ENCODE measurements at places on chromosomes 4 and X.

GRCh38 chr4:56289934-56290333, 97.4 kb downstream of the AASDH start:
- DNase-seq, result no peak

- no peak for DNase-seq
These were observed 69.7 kb upstream of the PGRMC2 start for GRCh38 chr4:128357286-128357685.

DNA sequence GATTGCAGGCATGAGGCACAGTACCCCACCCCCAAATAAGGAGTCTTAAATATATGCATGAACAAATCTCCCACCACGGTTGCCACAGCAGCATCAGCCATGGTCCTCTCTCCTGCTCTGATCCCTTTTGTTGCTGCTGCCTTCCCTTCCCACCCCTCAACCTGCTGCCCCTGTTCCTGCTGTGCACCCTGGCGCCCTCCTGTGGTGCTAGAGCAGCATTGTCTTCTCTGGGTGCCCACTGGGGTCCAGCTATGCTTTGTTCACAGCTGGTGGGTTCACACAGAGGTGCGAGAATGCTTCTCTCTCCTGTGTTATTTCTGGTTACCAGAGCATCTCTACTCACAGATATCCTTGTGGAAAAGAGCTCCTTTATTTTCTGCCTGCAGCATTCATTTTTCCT, 116.2 kb downstream of the GATB start:
- peak; percentile 48 for DNase-seq

- DNase-seq, result no peak
These were observed 62.2 kb downstream of the UGT2A2 start for GRCh38 chr4:69577245-69577644.

- DNase-seq, result no peak
These were observed 452.3 kb downstream of the IL1RAPL1 start for GRCh38 chrX:29039501-29039900.

GRCh38 chr4:25171201-25171865, 11.1 kb upstream of the SEPSECS start:
- DNase-seq, result no peak

GRCh38 chr4:159757499-159757898, 654.6 kb downstream of the RAPGEF2 start:
- no peak for DNase-seq

GRCh38 chr4:145822181-145822580, 116.4 kb downstream of the ZNF827 start:
- DNase-seq, result no peak

- DNase-seq, result no peak
These were observed 105.8 kb upstream of the CBR4 start for GRCh38 chr4:169115897-169116254.

DNA sequence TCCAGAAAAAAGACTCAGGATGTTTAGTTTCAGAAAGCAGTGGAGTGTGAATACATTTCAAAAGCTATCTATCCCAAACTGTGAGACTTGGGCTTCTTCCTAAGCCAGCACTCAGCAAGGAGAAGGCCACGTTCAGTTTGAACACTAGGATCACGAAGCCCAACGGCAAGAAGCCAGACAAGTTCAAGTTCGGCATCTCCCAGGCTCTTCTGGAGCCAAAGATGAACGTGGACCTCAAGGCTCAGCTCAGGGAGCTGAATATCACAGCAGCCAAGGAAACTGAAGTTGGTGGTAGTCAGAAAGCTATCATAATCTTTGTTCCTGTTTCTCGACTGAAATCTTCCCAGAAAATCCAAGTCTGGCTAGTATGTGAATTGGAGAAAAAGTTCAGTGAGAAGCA, 7.6 kb downstream of the PLAC1 start:
- no peak for DNase-seq

DNA sequence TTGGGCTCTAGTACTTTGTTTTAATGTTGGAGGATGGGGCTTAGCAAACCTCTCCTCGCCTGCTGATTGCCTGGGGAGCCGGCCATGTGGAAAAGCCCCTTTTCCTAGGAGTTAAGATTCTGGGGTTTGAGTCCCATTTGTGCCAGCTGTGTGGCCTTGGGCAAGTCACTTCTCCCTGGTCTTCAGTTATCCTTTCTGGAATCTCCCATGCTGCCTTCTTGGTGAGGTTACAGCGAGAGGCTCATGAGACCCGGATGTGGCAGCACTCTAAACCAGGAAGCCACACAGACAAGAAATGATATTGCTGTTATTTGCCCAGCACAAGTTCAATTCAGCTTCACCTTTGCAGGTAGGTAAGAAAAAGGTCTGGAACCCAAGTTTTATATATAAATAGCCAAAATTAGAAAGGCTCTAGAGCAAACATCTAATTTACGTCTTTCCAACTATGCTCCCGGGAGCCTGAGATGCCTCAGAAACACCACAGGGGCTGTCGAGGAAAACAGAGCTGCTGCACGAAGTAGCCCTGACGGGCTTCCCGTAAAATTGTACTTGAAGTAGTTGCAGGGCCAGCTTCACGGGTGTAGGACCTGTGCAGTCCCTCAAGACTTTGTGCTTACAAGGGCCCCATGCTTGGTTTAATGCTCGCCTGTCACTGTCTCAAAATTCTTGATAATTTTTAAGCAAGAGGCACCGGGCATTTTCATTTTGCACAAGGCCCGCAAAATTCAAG, 8.3 kb upstream of the SASH3 start:
- DNase-seq, result no peak

DNA sequence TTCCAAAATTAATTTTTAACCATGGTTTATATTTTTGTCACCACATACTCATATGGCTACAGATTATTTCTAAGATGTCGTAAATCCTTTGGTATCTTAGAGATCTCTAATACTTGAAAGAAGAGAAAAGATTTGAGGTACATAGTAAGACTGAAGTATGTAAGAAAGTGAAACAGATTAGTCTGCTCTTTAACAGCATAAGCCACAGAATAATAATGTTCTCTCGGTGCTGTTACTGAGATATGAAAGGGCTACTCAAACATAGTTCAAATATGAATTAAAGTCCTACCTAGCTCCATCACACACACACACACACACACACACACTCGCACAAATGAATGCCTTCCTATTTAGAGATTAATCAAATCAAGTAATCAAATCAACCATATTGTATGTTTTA, 274.1 kb upstream of the PCDH18 start:
- DNase-seq, result no peak

GRCh38 chr4:185004562-185005218, 13.6 kb upstream of the HELT start:
- no peak for DNase-seq

All from stimulated activated CD8-positive, alpha-beta memory T cell treated with anti-CD3 and anti-CD28 coated beads, Interleukin-4, amount 100 ng/mL, for 48 hours (primary cell).